Panc1 (cell line): ENCODE measurements at places on chromosomes 12 and 14. TPM values are rescaled to one million over a fixed set of nuclear protein-coding genes. Genes with fewer than 3 reads are reported as not detected.

DNA sequence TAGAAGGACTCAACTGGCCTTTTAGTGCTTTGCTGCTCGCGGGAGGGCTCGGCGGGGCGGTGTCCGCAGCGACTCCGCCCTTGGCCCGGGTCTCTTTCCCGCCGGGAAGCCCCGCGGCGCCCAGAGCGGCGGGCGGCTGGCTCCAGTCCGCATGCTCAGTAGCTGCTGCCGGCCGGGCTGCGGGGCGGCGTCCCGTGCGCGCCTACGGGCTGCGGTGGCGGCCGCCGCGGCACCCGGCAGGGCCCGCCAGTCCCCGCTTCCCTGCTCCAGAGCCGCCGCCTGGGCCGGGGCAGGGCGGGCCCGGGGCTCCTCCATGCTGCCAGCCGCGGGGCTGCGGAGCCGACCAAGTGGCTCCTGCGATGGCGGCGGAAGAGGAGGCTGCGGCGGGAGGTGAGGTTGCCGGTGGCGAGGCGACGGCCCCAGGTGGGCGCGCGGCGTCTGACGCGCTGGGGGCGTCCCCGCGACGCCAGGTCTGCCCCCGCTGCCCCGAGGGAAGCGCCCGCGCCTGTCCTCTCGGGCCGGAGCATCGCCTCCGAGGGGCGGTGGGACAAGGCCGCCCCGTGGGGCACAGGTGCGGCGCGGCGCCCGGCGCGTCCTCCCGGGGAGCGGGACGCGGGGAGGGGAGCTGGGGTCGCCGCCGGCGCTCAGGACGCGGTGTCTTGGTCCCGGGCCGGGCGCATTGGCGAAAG is at the start of gene BMAL2:
TSS of gene BMAL2 (plus strand) at position 123 of the 689 bp plus-strand sequence. CDS start at position 360, 237 bp downstream.
- H3K36me3 ChIP-seq: no peaks in the 10 kb centered on the region
- DNase-seq: no peak
- H3K27me3 ChIP-seq: no peaks in the 10 kb centered on the region
- peak within 1 kb of the TSS; percentile 77 for H3K27ac ChIP-seq
- H3K4me1 ChIP-seq: peaks cover 41% of the 10 kb centered on the region
- H3K4me3 ChIP-seq: peak within 1 kb of the TSS; percentile 66

BATF gene
- not detected for total RNA-seq

SPIC gene
- not detected for total RNA-seq

- H3K27me3 ChIP-seq: no peaks in the 10 kb centered on the region
- no peak for DNase-seq
- no peaks in the 10 kb centered on the region for H3K4me1 ChIP-seq
- H3K27ac ChIP-seq: no peak overlapping the region
These were observed 135.9 kb downstream of the TMEM30B start for GRCh38 chr14:61145034-61145902.

- peaks cover 20% of the 10 kb centered on the region for H3K36me3 ChIP-seq
- H3K4me1 ChIP-seq: no peaks in the 10 kb centered on the region
- no peaks in the 10 kb centered on the region for H3K27me3 ChIP-seq
- no peak for DNase-seq
- no peak overlapping the region for H3K27ac ChIP-seq
These were observed 49.9 kb upstream of the LTBP2 start for GRCh38 chr14:74661726-74662450.

- H3K36me3 ChIP-seq: no peaks in the 10 kb centered on the region
- no peaks in the 10 kb centered on the region for H3K4me1 ChIP-seq
- no peak overlapping the region for H3K4me3 ChIP-seq
- no peak for DNase-seq
- H3K27ac ChIP-seq: no peak overlapping the region
These were observed 82.2 kb downstream of the ATXN7L3B start for GRCh38 chr12:74619884-74620283.

PPP2R5E gene
- 47.2 TPM for total RNA-seq

- no peaks in the 10 kb centered on the region for H3K27me3 ChIP-seq
- no peak overlapping the region for H3K4me3 ChIP-seq
- H3K27ac ChIP-seq: no peak overlapping the region
These were observed 7.5 kb upstream of the ALDH2 start for GRCh38 chr12:111759271-111759670.

DNA sequence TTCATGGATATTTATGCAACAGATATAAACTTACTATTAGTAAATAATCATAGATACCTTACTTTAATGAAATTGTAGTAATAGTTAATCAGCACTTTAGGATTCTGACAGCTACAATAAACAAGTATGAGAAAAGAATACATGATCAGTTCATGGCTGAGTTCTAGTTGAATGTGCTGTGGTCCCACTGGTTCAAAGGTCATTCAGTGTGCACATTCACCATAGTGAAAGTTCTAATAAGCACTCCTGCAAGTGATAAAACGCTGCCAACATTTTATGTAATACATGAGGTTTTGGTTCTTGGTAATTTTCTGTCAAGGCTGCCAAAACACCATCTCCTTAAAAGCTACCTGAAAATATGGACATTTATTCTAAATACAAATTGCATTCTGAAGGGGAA is 92.6 kb downstream of the NUMB start:
- no peak overlapping the region for H3K4me3 ChIP-seq
- no peaks in the 10 kb centered on the region for H3K36me3 ChIP-seq
- no peaks in the 10 kb centered on the region for H3K27me3 ChIP-seq
- H3K4me1 ChIP-seq: no peaks in the 10 kb centered on the region
- H3K27ac ChIP-seq: no peak overlapping the region
- no peak for DNase-seq
